ENCODE measurements at places on chromosomes 12 and 14.

DNA sequence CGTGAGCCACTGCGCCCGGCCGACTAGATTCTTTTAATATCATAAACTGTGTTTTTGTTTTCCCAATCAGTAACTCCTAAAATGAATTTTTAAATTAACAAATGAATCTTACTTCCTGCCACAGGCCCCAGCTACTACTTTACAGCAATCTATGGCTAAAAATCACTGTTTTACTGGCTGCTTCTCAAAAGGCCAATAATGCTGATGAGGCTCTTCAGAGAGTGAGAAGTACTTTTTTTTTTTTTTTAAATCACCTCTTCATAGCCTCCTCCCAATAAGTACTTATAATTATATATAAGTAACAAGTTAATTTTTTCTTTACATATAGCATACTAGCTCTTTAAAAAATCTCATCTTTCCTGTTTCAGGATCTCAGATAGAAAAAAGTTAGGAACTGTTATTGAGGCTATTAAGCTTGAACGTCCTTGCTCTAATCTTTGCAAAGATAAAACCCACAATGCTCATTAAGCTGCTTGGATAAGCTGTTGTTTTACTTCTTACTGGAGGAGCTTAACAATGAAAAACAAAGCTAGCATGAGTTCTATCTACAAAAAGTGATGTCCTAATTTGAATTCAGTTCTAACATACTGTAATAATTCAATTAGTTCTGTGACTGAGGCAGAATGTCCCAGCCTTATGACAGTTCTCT, 12.8 kb upstream of the WDR20 start:
- no peak for DNase-seq

GRCh38 chr12:88566430-88566829, 13.8 kb downstream of the KITLG start:
- DNase-seq = no peak

- no peak for DNase-seq
Observed at GRCh38 chr14:99029145-99029915, 242.7 kb downstream of the BCL11B start.

- DNase-seq = no peak
Observed at GRCh38 chr12:19140381-19141236, 11.1 kb downstream of the PLEKHA5 start.

GRCh38 chr14:71606064-71606463, 326.2 kb upstream of the RGS6 start:
- no peak for DNase-seq

DNA sequence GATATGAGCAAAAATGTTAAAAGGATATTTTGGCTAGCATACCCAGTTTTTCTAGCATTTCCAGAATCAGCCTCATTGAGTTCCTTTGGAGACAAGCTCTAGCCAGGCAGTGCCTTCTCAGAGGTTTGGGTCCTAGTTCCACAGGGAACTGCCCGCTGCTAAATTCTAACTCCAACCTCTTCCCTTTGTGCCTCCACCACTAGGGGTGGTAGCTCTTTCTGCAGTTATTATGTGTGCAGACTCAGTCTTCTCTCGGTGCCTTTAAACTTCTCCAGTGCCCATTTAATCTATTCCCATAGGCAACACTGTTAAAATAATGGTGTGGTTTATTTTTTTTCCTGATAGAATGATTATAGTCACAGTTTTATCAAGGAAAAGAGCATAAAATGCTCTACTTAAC, 21.5 kb upstream of the SLC25A3 start:
- no peak for DNase-seq

DNA sequence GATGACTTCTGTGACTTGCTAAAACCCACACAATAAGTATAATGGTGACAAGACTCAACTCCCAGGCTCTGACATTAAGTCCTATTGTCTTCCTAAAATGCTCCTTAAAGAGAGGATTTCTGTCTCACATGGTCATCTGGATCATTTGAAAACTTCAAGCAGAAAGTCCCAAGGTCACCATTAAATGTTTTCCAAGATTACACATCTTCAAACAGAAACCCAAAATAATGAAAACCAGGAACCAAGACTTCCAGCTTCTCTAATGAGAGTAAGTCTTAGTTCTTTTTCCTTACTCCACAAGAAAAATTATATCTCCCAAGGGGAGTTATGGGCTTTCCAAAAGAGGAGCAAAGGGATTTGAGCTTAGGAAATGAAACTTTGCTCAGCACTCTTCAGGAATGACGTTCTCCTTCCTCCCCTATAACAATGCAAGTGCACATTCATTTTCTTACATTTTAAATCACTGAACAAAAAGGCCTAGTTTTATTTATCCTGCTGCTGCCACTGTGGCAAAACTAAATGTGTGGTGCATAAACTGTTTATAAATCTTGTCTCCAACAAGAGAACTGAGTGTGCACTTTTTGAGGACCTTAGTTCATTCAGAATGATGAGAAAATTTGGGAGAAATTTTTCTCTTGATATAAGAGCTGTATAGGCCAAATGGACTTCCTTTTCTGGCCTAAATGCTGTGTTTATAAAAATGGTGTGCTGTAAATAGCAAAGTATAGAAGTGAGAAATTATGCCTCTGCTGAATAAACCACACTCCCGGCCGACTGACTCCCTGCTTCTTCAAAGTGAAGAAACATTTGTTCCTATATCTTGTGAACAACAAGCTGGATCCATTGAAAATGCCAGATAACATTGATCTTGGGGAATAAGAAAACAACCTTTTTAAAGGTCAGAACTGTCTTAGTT, 148.4 kb upstream of the PLEKHG7 start:
- DNase-seq = no peak

DNA sequence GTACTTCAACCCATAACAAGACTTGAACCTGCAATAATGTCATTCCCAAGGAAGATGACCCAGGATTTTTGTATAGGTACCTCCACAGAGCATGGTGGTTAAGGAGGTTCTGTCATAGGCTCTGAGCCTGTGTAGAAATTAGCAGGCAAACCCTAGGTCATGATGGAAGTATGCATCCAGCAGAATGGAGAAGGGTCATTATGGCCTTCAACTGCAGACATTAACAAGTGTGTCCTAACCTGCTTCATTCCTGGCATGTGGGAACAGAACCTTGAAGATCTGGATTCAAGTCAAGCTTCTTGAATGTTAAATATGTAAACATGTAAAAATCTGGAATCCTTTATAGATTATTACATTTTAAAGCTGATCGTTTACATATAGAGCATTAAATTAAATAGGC, 116.2 kb upstream of the SLC38A4 start:
- DNase-seq = no peak

- DNase-seq = no peak
Observed at GRCh38 chr14:66918527-66918926, 270.7 kb upstream of the GARIN2 start.

DNA sequence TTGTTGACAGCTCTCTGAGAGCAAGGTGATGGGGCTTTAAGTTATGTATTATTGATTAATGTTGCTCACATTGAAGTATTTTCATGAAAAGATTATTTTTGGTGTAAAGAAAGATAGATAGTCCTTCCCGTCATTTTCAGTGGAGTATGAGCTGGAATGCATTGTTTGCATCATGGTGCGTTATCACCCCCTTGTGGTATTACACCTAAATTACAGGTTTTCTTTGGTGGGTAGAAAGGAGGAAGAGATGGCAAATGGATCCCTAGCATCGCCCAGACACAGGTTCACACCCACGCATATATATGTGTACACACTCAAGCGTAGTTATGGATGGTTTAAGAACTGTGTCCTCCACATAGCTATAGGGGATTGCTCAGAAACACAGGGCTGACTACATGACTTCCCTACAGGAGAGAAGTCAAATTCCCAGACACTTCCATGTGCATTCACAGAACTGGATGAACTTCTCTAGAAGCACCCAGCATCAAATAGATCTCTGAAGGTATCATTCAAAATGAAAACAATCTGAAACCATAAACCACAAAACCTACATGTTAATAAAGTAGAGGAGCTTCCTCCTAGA, 14.4 kb upstream of the SERPINA10 start:
- DNase-seq = no peak

GRCh38 chr14:37864861-37865718, 269.7 kb downstream of the TTC6 start:
- DNase-seq = no peak

- DNase-seq = no peak
Observed at GRCh38 chr12:54680374-54680773, 32.2 kb upstream of the DCD start.

- DNase-seq = no peak
Observed at GRCh38 chr12:20442322-20442721, 74.0 kb downstream of the PDE3A start.

DNA sequence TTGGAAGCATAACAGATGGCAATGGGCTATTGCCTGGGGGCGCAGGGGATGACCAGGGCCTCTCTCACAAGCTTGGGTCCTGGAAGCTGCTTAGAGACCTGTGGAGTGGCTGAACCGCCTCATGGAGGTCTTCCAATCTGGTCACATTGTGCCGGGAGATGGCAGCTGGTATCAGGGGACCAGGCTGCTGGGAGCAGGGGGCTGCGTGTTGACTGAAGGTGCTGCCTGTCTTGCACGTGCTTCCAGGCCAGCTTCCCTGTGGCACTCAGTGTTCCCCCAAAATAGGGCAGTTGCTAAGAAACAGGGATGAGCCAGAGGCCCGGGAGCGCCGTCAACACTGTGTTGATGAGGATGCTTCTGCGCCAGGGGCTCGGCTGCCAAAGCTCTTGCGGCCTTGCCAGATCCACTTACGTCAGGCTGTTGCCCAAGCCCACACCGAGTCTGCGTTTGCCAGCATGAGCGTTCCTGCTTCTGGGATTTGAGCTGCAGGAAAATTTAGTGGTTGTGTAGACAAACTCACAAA, 39.8 kb downstream of the ELK3 start:
- DNase-seq = no peak

GRCh38 chr12:13794706-13795105, 186.7 kb downstream of the GRIN2B start:
- DNase-seq = no peak

DNA sequence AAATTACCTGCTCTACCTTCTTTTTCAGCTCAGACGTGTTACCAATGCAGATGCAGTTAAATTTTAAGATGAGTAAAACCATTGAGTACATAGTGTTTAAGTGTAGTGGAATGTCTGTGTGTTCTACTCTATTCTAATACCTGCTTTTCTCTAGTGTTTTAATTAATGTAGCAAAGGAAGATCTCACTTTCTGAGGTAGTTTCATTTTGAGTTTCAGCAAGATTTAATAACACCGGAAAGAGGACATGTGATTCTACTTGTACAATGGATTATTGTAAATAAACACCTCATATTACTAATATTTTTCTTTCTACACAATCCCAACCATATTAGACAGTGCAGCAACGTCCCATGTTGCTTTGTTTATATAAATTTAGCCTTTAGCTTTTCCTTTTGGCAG, 315.4 kb downstream of the RAD51B start:
- no peak for DNase-seq

DNA sequence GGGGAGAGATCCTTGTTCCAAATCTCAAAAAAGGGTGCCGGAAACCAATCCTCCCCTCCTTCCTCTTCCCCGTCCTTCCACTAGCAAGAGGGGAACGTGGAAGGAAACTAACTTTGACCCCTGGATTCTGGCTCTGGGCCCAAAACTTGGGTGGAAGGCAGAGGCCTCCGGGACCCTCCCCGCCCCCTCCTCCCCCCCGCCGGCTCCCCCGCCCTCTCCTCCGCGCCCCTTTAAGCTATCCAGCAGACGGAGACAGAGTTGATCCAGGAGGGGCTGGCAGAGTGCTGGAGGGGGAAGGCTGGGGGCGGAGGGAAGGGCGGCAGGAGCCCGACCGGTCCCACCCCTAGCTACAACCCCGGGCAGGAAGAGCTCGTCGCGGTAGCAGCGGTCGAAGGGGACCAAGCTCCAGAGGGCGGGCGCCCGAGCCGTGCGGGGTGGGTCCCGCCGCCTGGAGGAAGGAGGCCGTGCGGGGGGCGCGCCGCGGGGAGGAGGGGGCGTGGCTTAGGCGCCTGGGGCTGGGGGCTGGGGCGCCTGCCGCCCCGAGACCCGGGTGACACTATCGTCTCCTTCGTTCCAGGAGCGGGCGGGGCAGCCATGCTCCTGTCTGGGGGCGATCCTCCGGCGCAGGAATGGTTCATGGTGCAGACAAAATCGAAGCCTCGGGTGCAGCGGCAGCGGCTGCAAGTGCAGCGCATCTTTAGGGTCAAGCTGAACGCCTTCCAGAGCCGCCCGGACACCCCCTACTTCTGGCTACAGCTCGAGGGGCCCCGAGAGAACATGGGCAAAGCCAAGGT, at the start of gene NYNRIN:
NYNRIN (plus strand) TSS at position 351 of the 794 bp plus-strand sequence; CDS start at position 595, 244 bp downstream.
- DNase-seq = no peak

DNA sequence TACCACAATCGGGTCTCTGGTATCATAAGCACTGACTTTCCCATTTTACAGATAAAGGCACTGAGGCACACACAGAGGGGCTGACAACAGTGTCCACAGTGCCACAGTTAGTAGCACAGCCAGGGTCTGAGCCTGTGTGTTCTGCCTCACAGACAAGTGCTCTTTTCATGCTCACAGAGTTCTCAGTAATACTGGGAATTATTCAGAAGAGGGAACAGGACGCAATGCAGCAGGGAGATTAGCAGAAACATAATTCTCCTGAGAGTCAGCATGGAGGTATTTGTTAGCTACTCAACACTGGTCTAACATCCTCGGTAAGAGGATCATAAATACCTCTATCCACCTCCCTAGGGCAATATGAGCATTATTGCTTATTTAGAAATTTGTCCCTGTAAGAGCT, 219.3 kb upstream of the EEA1 start:
- no peak for DNase-seq

GRCh38 chr12:56338308-56339157, at the start of gene IL23A:
TSS of gene IL23A (plus strand) at chr12:56338884. CDS start at chr12:56339045, 161 bp downstream.
- peak; percentile 95 for DNase-seq

- no peak for DNase-seq
Observed at GRCh38 chr12:74791365-74791764, 253.7 kb downstream of the ATXN7L3B start.

- DNase-seq = no peak
Observed at GRCh38 chr12:66662179-66662578, 16.7 kb downstream of the GRIP1 start.

- DNase-seq = no peak
Observed at GRCh38 chr14:39812532-39813320, 380.5 kb upstream of the FBXO33 start.

DNA sequence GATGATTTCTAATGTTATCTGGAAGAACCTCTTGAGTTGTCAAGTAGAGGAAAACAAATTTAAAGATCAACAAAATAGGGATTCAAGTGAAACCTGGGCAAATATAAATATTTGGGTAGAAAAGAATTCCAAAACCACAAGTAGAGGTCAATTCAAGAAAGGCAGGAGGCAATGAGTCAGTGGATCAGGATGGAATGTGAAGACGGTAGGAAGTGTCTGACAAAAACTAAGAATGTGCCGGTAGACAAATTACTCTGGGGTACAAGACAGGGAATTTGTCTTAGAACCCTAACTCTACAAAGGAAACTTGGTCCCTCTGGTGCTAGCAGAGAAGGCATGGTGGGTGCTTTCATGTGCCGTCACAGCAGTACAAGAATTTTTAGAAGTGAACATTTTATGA, 13.6 kb downstream of the ABCD2 start:
- DNase-seq = no peak

DNA sequence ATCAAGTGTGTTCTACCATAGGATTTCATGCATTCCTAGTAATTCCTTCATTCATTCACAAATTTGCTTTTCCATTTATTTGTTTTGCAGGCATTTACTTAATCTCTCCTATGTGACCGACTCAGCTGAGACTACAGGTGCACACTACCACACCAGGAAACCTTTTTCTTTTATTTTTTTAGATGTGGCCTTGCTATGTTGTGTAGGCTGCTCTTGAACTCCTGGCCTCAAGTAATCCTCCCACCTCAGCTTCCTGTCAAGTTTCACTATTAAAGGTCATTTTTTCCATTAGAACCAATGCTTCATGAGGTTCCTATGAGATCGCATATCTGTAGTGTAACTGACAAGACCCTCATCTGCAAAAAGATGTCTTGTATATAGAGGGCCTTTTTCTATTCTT, 1218.7 kb downstream of the VRK1 start:
- no peak for DNase-seq

All from CD4-positive, alpha-beta T cell treated with Interleukin-2 at 100 ng/mL for 4 hours (primary cell).